Jurkat, Clone E6-1 (cell line): ENCODE measurements at places on chromosomes 6 and 20.

DNA sequence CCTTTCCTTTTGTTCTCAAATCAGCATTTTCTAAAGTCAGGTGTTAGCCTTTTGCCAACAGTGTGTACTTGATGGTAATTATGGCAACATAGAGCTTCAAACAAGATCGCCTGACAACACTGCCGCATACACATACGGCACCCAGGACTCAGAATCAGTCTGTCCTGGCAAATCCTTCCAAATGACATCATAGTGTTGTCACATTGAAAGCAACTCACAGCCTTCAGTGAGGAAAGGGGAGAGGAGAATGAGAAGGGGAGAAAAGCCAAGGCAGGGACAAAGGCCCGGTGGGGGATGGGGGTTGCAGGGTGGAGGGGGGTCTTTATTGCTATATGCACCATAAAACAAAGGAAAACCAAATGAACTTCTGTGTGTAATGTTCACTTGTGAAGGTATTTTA, 65.7 kb upstream of the PTGIS start:
- DNase-seq = no peak

- DNase-seq = peak; percentile 96
Measured at GRCh38 chr6:144468709-144469108, 183.6 kb downstream of the UTRN start.

DNA sequence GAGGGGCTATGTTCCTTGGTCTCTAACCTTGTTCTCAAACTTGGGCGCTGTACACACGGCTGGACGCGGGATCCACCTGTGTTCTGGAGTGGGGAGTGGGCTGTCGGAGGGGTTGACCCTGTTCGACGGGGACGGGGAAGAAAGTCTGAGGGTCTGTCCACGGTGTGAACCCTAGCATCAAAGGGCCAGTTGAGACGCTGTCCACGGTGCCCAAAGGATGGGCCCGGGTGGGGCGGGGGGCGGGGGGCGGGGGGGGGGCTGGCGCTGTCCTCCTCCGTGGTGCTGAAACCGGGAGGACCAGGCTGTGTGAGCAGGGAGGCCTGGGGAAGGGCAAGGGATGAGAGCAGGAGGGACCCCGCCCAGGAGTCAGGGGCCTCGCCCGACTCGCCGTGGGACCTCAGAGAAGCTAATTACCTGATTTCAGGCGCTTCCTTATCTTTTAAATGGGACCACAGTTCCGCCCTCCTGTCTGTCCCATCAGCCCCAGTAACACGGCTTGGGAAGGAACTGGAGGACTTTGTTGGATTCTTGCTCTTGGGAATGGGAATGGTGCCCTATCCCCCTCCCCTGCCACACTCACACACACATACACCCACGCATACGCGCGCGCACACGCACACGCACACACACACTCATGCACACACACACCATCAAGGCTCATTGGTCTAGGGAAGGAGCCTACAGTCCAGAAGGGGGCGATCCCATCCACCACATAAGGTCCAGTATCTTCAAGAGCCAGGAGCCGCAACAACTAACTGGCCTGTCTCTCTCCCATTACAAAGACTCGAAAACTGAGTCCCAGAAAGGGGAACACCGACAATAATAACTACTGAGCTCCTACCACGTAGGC, 1.0 kb upstream of the VSTM2L start:
- DNase-seq = no peak

DNA sequence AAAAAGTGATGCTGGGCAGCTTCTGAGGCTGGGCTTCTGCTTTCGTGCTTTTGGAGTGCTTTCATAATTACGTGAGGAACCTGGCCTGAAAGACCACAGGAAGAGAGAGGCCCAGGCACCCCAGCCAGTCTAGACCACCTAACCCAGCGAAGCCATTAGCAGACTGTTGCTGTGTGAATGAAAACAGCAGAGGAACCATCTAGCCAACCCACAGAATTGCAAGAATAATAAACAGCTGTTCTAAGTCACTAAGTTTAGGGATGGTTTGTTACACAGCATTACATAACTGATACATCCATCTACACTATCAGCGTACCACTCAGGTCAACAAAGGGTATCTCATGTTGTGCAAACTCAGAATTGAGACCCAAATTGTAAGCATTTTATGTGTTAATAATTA, 34.5 kb downstream of the FGD2 start:
- no peak for DNase-seq

GRCh38 chr6:149340200-149340599, 22.7 kb downstream of the TAB2 start:
- DNase-seq = no peak

DNA sequence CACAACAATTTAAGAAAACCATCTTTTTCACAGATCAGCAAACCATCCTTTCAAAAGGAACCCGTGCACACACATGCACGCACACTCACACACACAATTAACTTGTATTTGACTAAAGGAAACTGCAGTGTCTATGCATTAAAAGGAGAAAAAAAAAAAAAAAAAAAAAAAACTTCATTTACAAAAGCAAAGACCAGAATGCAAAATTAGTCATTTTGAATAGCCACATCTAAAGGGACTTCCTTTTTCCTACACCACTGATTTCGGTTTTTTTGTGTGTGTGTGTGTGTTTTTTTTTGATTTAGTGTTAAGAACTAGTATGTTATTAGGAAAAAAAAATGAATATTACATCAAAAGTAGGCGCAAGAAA, 6.3 kb downstream of the ZMYND8 start:
- DNase-seq = peak; percentile 60

DNA sequence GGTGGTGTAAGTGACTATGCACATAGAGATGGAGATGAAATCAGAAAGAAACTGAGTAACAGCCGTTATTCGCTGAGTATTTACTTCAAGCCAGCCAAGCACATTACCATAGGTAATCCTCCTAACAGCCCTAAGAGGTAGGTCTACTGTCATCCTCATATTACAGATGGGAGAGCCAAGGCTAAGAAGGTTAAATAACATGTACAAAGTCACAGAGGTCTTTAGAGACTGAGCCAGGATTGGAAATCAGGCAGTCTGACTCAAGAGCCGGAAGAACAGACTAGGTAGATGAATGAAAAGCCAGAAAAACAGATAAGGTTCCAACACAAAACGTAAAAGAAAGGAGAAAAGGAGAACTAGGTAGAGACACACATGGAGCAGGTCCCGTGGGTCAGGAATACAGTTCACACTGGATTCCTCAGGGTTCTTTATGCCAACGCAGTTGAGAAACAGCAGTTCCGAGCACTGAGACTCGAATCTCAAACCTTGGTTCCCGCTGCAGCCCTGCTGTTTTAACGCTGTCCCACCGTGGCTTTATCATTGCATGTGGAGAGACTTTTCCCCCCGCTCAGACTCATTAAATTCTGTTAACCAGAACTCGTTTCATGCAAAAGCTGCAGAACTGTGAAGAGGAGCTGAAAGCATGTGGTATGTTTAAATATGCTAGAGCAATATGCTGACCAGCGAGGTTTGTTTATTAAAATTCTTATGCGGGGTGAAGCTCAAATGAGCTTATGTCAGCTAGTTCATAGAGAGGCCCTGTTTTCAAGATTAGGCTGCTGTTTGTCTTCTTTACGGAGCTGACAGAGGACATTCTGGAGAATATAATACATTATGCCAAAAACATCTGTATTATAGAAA, 537.9 kb downstream of the CD83 start:
- DNase-seq = no peak
